ENCODE measurements at places on chromosomes 3 and 15.

DNA sequence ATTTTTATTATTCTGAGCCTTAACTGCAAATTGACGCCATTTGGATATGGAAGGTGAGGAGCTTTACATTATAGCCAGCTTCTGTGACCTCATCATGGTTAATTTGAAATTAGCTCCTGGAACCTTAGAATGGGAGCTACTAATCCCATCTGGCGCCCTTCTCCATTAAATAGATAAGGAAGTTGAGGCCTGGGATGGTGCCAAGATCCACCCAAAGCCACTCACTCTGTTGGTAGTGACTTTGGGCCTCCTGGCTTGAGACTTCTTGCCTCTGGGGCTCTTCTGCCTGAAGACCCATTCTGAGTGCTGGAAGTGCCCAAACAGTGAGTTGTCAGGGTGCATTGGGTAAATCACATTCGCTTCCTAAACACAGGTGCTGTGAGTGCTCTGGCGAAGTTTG is 12.0 kb upstream of the HMCES start:
- H3K4me3 ChIP-seq, result no peak overlapping the region
- DNase-seq, result no peak
- no peaks in the 10 kb centered on the region for H3K27me3 ChIP-seq
- no peaks in the 10 kb centered on the region for H3K4me1 ChIP-seq
- H3K36me3 ChIP-seq, result peaks cover 60% of the 10 kb centered on the region

GRCh38 chr3:118997190-118997589 is 37.5 kb downstream of the IGSF11 start:
- peaks cover 2% of the 10 kb centered on the region for H3K4me1 ChIP-seq
- no peaks in the 10 kb centered on the region for H3K27me3 ChIP-seq
- no peak overlapping the region for H3K27ac ChIP-seq
- DNase-seq, result no peak

DNA sequence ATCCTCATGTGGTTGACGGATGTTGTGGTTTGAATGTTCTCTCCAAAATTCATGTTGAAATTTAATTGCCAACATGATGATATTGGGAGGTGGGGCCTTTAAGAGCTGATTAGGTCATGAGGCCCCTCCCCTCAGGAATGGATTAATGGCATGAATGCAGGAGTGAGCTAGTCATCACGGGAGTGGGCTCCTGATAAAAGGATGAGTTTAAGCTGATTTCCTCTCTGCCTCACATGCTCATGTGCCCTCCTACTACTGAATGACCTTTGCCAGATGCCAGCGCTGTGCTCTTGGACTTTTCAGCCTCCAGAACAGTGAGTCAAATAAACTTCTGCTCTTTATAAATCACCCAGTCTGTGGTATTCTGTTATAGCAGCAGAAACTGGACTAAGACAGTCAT is 111.2 kb downstream of the MYO5A start:
- H3K4me3 ChIP-seq, result no peak overlapping the region
- H3K4me1 ChIP-seq, result peaks cover 18% of the 10 kb centered on the region
- no peak overlapping the region for H3K27ac ChIP-seq
- H3K36me3 ChIP-seq, result no peaks in the 10 kb centered on the region
- no peak for DNase-seq
- no peaks in the 10 kb centered on the region for H3K27me3 ChIP-seq

DNA sequence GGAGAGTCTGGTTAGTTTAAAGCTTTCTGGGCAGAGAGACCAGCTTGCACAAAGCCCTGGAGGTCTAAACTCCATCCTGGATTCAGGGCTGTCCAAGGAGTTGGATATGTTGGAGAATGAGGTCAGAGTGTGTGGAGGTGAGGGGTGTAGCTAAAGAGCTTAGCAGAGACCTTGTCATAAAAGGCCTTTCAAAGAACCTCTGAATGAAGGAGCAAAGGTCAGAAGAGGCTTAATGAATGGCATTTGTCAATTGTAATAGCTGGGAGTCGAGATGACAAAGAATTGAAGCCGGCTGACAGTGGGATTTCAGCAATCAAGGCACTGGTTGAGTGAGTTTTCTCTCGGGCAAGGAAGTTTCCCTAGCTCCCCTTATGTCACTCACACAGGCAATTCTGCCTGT is 202.6 kb downstream of the PDCD6IP start:
- peaks cover 12% of the 10 kb centered on the region for H3K27me3 ChIP-seq
- no peak overlapping the region for H3K27ac ChIP-seq
- H3K4me3 ChIP-seq, result no peak overlapping the region
- no peaks in the 10 kb centered on the region for H3K4me1 ChIP-seq
- DNase-seq, result no peak

- no peak overlapping the region for H3K27ac ChIP-seq
- DNase-seq, result no peak
- no peak overlapping the region for H3K4me3 ChIP-seq
- H3K4me1 ChIP-seq, result no peaks in the 10 kb centered on the region
- H3K27me3 ChIP-seq, result peaks cover 43% of the 10 kb centered on the region
Observed at GRCh38 chr15:69679623-69680228, 227.1 kb downstream of the RPLP1 start.

GRCh38 chr3:114464548-114464947 is 170.7 kb downstream of the TIGIT start:
- no peak for DNase-seq
- H3K27ac ChIP-seq, result no peak overlapping the region
- no peak overlapping the region for H3K4me3 ChIP-seq
- H3K36me3 ChIP-seq, result no peaks in the 10 kb centered on the region
- no peaks in the 10 kb centered on the region for H3K4me1 ChIP-seq
- H3K27me3 ChIP-seq, result no peaks in the 10 kb centered on the region

- peaks cover 7% of the 10 kb centered on the region for H3K4me1 ChIP-seq
- no peak overlapping the region for H3K27ac ChIP-seq
- no peak for DNase-seq
- no peaks in the 10 kb centered on the region for H3K36me3 ChIP-seq
- no peaks in the 10 kb centered on the region for H3K27me3 ChIP-seq
- no peak overlapping the region for H3K4me3 ChIP-seq
Observed at GRCh38 chr3:86239946-86240345, 751.0 kb downstream of the VGLL3 start.

- no peaks in the 10 kb centered on the region for H3K27me3 ChIP-seq
- H3K4me1 ChIP-seq, result peaks cover 47% of the 10 kb centered on the region
Observed at GRCh38 chr15:84750583-84751092, 2.2 kb downstream of the ZNF592 start.

GRCh38 chr3:72128921-72129320 is 344.0 kb upstream of the PROK2 start:
- H3K36me3 ChIP-seq, result no peaks in the 10 kb centered on the region
- DNase-seq, result no peak
- no peak overlapping the region for H3K4me3 ChIP-seq
- no peak overlapping the region for H3K27ac ChIP-seq
- H3K27me3 ChIP-seq, result peaks cover 6% of the 10 kb centered on the region

DNA sequence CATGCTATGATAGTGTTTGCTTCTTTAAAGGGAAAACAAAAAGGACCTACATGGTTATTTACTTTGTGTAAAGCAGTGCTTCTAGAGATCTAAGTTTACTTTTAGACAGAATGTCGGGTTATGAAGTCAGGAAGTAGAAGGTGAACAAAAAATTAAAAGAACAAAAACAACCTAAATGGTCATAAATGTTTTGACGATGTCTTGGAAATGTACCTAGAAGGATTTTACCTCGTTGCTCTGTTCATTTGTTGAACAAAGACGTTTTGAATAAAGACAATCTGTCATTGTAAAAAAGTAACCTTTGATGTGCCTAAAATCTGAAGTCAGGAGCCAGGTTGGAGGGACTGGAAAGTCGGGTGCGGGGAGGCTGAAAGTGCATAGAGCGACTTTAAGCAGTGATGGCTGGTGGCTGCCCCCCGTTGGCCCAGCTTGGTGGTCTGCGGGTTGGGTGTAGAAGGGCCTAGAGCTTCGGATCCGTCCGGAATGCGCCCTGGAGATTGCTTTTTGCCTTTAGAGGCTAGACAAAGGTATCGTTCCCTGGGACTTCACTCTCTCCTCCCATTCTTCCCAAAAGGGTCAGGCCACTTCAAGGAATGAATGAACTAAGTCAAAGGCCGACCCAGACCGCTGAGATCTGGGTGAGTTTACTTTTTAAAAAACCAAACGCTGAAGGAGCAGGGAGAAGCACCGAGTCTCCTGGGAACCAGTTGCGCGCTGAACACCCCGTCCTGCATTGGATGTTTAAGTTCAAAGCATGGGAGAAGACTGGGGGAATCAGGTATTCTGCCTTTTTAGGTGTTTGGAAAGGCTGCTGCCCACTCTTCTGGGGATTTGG is 2.1 kb downstream of the SOX14 start:
- no peaks in the 10 kb centered on the region for H3K36me3 ChIP-seq
- H3K4me1 ChIP-seq, result peaks cover 42% of the 10 kb centered on the region
- no peak for DNase-seq
- no peak overlapping the region for H3K27ac ChIP-seq
- no peak overlapping the region for H3K4me3 ChIP-seq

DNA sequence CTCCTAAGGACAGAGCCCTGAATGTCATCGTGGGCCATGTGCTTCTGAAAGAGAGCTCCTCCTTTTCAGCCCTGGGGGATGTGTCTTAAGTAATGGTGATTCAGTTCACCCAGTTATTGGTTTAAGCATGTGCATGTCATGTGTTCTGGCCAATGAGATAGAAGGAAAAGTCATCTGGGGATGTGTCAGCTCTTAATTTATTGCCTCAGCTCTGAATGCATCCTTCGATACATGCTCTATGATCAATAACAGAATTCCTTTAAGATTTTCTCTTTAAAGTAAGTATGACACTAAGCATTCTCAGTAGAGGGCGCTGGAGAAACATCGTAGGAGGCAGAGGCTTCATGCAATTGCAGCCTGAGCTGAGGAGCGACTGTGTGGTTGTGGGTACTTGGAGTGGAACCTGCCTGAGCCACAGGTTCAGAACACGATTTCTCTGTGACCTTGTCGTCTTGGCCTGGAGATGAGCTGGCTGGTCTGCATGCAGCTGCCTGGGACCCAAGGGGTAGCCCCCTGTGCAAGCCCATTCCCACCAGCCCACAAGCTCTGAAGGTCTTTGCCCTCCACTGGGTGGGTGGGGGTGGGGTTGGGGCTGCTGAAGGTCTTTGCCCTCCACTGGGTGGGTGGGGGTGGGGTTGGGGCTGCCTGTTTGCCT is 69.5 kb downstream of the C3orf38 start:
- H3K4me3 ChIP-seq, result no peak overlapping the region
- peaks cover 12% of the 10 kb centered on the region for H3K27me3 ChIP-seq
- DNase-seq, result no peak
- no peaks in the 10 kb centered on the region for H3K4me1 ChIP-seq

DNA sequence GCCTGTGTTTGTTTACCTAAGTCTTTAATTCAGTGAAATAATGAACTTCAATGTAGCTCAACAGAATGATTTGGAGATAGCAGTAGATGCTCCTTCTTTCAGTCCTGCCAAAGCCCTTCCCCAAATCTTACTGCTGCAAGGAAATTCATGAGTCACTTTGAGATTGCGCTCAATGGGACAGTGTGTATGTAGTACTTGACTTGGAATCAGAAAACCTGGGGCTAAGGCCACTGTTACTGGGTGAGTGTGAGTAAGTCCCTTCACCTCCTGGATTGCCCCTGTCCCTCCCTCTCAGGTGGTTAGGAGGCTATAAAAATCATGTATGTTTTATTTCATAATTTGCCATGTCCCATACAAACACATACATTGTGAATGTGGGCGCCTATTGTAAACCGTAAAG is 29.9 kb downstream of the ATP13A5 start:
- DNase-seq, result no peak
- H3K27me3 ChIP-seq, result peaks cover 2% of the 10 kb centered on the region
- H3K27ac ChIP-seq, result no peak overlapping the region
- H3K4me3 ChIP-seq, result no peak overlapping the region

DNA sequence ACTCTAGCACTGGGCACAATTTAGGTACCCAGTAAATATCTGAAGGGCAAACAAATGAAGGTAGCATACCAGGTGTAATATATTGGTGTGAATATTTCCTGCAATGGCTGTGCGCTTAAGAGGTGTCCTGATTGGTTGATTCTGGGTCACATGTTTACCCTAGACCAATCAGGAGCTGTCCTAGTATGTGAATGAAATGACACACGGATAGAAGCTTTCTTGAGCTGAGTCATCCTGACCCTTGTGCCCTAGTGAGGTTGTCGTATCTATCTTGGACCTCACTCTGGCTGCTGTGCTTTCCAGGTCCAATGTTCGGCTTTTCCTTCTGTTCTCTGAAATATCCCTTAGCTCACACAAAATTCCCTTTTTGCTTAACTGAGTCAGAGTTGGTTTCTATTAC is 58.1 kb upstream of the FOXP1 start:
- peaks cover 2% of the 10 kb centered on the region for H3K4me1 ChIP-seq
- no peaks in the 10 kb centered on the region for H3K36me3 ChIP-seq
- no peak for DNase-seq
- H3K4me3 ChIP-seq, result no peak overlapping the region
- H3K27ac ChIP-seq, result no peak overlapping the region
- no peaks in the 10 kb centered on the region for H3K27me3 ChIP-seq

DNA sequence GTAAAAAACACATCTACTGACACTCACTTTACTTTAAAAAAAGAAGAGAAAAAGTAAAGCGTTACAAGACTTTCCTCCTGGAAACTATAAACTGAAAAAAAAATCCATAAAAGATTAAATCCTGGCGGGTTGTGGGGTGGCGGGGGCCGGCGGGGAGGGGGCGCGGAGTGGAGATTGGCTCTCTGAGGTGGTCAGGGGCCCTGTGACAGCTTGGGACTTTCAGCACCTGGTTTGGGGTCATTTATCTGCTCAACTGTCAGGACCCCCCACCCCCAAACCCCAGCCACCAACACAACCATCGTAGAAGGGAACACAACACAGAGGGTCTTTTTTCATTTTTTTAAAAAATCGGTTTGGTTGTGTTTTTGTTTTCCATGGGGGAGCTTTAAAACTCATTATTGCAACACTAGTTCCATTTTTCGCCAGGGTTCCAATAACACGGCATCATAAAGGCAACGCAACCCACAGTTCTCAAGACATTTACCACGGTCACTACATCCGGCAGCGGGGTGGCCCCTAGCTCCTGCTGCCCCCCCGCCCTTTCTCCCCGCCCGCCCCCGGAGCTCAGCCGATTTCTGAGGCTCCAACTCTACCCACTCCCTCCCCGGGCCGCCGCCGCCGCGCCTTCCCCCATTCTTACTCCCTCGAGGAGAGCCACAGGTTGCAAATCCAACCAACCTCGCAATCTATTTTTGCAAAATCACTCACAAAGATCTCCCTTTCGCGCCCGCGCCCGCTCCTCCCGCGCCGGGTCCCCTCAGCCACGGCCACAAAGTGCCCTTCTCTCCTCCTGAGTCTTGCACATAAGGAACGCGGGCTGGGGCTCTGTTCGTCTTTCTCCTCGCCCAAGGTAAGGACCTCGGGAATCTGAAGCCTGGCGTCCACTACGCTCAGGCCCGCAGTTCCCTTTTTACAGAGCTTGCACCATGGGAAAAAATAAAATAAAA is 1.8 kb downstream of the BCL6 start:
- DNase-seq, result peak; percentile 57
- peak overlapping the region; percentile 100 for H3K27ac ChIP-seq
- peak overlapping the region; percentile 95 for H3K4me3 ChIP-seq
- H3K27me3 ChIP-seq, result no peaks in the 10 kb centered on the region

DNA sequence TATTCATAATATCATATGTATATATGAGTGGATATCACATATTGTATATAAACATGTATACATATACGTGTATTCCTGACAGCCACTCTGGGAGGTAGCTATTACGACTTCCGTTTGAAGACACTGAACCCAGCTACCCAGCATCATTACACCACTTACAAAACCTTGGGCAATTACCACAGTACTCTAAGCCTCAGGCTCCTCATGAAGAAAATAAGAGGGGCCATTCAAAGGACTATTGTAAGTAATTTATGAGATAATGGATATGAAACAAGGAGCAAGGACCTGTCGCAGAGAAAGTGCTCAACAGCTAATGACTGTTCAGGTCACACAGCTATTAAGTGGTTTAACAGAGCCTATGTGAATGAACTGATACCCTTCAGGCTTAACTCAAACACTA is 52.4 kb downstream of the KCNMB2 start:
- no peaks in the 10 kb centered on the region for H3K27me3 ChIP-seq
- H3K4me1 ChIP-seq, result peaks cover 18% of the 10 kb centered on the region
- no peak overlapping the region for H3K27ac ChIP-seq
- no peak overlapping the region for H3K4me3 ChIP-seq
- H3K36me3 ChIP-seq, result no peaks in the 10 kb centered on the region

Data from mesothelial cell of epicardium (in vitro differentiated cells).